ENCODE measurements at places on chromosomes 5 and 9.

- no peak for DNase-seq
These were observed 32.7 kb downstream of the SLC6A18 start for GRCh38 chr5:1257841-1258240.

- no peak for DNase-seq
These were observed 93.3 kb upstream of the CDKN2B start for GRCh38 chr9:22102146-22103053.

DNA sequence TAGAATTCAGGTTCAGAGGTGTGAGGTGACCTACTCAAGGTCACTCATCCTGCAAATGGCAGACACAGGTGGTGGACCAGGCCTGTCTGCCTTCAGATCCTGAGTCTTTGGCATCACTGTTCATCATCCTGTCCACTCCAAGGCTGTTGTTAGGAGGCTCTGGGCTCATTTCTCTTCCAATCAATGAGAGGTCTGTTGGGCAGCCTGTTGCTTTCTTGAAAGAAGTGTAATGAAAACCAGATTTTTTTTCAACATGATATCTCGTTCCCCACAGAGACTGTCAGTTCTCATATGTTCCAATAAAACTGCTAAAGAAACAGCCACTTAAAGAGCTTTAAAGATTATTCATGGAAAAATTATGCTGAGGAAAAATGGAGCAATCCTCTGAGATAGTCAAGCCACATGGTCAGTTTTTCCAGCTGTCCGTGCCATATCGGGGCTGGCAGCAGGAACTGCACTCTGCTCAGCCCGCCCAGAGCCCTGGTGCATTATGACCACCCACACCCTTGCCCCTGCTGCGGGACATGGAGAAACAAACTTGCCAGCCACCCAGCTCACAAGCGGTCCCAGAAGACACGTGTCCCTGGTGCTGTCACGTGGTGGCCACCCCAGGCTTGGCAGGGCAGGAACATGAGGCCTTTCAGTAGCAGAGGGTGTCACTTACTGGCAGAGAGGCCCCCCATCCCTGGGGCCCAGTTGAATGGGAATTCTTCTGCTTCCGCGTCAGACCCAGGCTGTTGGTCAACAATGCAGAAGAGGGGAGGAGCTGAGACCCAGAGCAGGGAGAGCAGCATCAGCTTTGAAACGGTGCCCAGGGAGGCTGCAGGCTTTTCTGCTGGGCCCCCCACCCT is 63.7 kb upstream of the ANGPTL2 start:
- DNase-seq, result no peak

- DNase-seq, result peak; percentile 33
These were observed 1.1 kb downstream of the JADE2 start for GRCh38 chr5:134526483-134527155.

- DNase-seq, result no peak
These were observed 128.1 kb downstream of the DAB2IP start for GRCh38 chr9:121779381-121780117.

- DNase-seq, result no peak
These were observed 50.7 kb downstream of the FAM170A start for GRCh38 chr5:119680080-119680479.

DNA sequence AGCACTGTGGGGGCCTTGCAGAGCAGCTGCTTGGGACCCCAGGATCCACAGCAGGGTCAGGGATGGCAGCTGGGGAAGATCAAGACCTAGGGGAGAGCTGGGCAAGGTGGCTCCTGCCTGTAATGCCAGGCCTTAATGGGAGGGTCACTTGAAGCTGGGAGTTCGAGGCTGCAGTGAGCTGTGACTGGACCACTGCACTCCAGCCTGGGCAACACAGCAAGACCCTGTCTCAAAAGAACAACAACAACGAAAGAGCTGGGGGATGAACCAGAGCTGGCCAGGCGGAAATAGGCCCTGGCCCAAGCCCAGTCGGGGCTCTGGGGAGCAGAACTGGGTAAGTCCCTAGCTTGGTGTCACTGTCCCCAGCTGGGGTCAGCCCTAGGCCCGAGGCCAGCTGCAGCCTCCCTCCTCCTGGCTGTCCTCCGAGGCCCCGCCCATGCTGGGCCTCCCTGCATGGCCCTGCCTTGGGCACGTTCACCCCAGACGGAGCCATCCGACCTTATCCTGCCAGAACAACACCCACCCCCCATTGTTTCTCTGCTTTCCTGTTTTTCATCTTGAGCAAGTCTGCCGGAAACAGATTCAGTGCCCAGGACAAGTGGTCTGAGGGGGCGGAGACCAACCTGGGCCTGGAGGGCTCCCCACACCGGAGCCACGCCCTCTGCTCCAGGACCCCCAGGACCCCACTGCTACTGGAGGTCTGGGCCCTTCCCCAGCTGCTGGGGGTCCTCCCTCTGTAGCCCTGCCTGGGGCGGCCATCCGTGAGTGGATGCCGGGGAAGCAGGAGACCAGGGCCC is 1.9 kb downstream of the DIPK1B start:
- DNase-seq, result no peak

GRCh38 chr9:81538890-81539289 is 150.5 kb downstream of the TLE1 start:
- DNase-seq, result no peak

DNA sequence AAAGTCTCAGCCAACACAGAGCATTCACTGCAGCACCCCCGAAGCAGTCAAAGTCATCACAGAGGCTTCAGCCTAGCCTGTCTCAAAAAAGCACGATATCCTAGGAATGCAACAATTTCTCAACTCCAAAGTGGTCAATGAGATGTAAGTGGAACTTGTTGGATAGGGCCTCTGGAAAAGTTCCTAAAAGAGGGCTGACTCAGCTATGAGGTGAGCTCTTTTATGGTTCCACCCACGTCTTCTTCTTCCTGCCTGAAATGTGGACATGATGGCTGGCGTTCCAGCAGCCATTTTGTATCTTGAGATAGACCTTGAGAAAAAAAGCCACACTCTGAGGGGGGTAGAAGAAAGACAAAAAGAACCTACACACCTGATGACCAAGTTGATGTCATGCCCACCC is 32.5 kb upstream of the TRIO start:
- no peak for DNase-seq

GRCh38 chr5:61576556-61576955 is 244.5 kb downstream of the ZSWIM6 start:
- DNase-seq, result no peak

DNA sequence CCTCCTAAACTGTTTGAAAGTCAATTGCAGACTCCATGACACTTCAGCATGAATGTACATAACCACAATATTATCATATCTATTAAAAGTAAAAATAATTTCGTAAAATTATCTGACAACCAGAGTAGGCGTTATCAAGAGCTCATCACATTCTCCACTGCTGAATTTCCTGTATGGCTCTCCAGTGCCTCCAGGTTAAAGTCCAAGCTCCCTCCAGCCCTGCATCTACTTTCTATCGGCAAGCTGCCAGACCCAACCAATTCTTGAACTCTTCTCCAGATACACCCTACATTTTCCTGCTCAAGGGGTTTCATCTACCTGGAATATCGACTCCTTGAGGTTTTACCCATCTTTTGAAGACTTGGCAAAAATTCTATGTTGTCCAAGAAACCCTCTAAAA is 74.5 kb upstream of the TBC1D2 start:
- DNase-seq, result no peak

DNA sequence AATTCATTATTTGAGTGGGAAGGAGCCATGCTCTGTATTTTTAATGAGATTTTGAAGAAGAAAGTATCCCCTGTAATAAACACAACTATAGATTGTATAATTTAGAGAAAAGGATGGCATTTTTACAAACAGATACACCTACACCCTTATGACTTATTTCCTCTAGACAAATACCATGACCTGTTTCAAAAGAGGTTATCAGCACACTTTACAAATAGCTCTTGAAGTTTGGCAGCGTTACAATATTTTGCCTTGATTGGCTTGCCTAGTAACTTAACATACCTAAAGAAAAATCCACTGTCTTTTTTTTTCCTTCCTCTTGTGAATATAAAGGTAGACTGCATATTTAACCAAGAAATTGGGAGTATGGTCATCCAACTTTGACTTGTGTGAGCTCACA is 28.5 kb upstream of the CETN3 start:
- DNase-seq, result no peak

GRCh38 chr5:91383956-91384300 is 811 bp upstream of the ARRDC3 start:
- no peak for DNase-seq

DNA sequence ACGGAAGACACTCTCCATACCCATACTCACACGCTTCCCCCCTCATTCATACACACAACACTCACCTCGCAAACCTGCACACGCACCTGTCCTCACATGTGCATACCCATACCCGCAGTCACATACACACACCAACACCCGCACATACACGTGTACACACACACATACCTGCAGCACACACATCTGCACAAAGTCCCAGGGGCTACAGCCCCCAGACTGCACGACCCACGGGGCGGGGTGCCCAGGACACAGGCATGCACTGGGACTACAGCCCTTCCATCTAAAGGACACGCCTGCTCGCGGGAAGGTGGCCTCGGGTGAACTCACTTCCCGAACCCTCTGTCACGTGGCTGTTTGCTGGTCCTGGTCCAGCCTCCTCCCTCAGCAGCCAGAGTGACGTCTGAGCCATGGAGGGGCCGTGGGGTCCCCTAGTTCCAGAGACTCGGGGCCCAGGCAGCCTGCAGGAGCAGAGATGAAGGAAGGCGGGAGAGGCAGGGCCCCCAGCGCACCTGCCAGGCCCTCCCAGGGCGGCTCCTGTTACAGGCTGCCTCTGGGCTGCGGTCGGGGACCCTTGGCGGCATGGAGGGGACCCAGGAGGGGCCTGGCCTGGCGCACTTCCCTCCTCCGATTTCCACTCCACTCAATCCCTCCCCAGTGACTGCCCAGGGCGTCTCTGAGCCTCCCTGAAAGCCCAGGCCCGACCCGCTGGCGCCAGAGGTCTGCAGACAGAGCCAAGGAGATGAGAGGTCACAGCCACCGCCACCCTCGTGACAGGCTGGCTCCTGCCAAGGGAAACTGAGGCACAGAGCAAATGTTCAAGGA is 8.1 kb downstream of the SLC12A7 start:
- no peak for DNase-seq

DNA sequence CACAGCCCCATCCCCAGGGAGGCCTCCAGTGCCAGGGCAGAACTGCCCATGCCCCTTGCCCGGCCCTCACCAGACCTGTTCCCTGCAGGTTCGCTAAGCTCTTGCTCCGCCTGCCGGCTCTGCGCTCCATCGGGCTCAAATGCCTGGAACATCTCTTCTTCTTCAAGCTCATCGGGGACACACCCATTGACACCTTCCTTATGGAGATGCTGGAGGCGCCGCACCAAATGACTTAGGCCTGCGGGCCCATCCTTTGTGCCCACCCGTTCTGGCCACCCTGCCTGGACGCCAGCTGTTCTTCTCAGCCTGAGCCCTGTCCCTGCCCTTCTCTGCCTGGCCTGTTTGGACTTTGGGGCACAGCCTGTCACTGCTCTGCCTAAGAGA is 110.1 kb downstream of the RXRA start:
- no peak for DNase-seq

- DNase-seq, result no peak
These were observed 133.0 kb downstream of the EBF1 start for GRCh38 chr5:158966716-158967115.

DNA sequence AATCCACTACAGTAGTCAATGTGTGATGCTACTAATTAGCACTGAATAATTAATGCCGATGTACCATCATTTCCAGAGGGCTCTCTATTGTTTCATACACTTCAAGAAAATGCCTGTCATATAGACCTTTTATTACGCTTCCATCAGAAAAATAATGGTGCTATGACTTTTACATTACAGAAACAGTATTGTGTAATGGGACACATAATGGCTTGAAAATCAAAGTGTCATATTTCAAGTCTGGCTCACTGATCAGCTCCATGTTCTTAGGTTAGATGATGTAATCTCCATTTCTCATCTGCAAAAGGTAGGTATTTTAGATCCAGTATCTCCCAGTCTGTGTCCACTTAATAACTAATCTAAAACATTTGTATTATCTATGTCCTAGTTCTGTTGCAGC is 990.6 kb upstream of the TYRP1 start:
- DNase-seq, result no peak

DNA sequence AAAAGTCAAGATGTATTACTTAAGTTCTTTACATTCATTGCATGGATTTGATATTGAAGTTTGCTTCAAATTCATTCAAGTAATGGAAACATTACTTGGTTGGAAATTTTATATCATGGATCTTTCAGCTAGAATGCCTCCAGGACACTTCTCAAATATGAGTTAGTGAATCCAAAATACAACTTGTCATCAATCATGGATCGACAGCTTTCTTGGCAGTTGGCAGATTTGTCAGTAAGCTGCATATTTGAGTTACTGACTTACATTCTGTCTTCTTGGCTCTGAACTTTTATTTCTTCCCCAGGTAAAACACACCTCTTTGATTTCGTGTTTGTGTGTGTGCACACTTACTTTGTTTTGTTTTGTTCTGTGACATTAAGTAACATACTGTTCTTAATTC is 1171.1 kb downstream of the TAF11L14 start:
- no peak for DNase-seq

DNA sequence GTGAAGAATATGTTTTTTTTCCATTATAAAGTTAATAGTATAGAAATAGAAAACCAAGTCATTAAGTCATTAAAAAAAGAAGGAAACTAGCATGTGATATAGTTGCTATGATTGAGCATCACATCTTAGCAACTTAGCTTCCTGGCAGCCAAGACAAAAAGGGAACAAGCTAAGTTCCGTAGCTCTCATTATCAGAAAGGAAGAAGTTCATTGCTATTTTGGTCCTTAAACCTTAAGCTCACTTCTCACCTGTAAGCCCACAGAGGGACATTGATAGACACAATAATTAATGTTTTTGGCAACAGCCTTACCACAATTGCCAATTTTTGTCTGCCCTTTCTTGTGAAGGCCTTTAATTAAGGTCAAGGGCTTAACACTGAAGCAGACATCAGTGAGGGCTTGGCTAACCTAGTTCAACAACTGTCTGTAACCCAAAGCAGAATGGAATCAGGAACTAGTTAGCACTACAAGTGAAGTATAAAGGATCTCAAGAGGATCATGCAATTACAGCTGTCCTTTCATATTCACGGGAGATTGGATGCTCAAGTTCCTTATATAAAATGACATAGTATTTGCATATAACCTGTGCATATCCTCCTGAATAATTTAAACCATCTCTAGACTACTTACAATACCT is 24.0 kb upstream of the KLF4 start:
- DNase-seq, result no peak

DNA sequence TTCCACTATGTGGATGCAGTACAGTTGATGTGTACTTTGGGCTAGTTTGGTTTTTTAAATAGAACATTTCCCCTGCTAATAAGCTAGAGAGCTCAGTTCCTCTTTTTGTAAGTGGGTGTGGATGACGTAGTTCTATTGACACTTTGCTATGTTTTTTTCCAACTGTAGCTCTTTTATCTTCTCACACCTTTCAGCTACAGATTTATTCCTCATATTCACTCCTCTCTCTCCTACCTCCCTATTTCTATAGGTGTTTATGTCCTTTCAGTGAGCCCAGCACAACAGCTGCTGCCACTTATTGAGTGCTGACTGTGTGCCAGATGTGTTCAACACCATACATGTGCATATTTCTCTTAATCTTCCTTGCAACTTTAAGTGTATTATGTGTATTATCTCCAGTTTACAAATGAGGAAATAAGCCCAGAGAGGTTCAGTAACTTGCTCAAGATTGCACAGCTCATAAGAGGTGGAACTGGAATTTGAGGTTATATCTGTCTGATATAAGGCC is 215.7 kb downstream of the SEMA6A start:
- DNase-seq, result no peak

GRCh38 chr5:148060881-148061280 is 2.9 kb upstream of the SPINK5 start:
- no peak for DNase-seq

- no peak for DNase-seq
These were observed 689 bp downstream of the CNTRL start for GRCh38 chr9:121075251-121076036.

GRCh38 chr9:120875954-120876841 is 790 bp downstream of the PHF19 start:
- peak; percentile 73 for DNase-seq

- DNase-seq, result no peak
These were observed 625.5 kb downstream of the CCDC171 start for GRCh38 chr9:16178294-16178693.

All from T follicular helper cell (primary cell).